ENCODE measurements at places on chromosomes 5 and 9.
A peak's percentile ranks its signal among the peaks of the same experiment; 100 is the strongest.

DNA sequence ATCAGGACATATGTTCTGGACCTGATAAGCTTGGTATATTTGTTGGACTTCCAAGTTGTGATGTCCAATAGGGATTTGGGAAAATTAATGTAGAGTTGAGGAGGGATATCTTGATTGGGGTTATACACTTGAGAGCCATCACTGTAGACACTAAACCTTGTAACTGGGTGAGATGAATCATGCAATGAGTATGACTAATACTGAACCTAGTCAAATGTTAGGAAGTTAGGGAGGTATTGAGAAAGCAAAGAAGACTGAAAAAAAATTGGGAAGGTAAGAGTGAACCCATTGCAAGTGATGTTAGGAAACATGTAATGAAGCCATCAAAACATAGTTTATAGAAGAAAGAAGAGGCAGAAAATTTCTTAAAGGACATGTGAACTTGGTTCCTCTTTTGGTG, 668.4 kb upstream of the CDH9 start:
- DNase-seq: no peak

DNA sequence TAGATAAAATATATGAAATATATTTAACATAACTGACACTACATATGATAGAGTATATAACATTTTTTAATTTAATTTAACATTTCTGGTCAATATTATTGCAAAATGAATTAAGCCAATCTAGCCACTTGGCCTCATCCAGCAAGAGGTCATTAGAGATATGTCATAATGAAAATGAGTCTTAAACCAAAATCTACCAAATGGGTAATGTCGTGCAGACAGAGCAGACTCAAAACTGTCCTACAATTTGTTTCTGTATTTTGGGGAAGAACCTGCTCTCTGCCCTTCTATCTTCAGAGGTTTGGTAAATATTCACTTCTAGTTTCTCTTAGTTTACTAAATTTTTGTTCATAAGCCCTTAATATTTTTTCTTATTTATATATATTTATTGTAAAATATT, 61.4 kb downstream of the ARHGEF28 start:
- no peak for DNase-seq

DNA sequence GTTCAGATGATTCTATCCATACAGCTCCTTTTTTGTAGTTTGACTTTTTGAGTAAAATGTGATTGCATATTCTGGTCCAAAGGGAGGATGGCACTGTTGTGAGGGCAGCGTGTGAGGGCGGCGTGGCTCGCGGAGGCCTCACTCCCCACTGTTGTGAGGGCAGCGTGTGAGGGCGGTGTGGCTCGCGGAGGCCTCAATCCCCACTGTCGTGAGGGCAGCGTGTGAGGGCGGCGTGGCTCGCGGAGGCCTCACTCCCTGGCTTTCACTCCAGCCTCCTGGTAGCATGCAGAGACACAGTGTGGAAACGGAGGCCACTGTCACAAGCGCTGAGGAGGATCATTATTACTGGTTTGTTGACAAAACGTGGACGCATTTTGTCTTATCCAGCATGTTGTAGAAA, 79.0 kb downstream of the EHMT1 start:
- no peak for DNase-seq

DNA sequence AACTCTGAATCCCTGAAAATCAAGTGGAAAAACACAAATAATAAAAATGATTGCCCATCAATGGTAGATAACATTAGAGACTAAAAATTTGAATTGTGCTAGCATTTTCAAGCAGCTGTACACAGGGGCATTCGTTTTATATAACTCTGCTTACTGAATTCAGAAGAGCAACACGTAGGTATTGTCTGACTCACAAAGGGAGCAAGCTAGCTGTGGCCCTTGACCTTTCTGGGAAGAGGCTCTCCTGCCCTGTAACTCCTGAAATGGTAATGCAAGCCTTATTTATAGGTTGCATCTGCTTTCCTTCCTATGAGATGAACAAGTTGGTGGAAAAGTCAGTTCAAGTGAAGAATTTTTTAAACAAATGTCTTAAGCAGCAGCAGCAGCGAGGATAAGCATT, 218.7 kb upstream of the EFNA5 start:
- DNase-seq: no peak

- DNase-seq: no peak
Measured at GRCh38 chr9:80147866-80148265, 576.1 kb downstream of the TLE4 start.

DNA sequence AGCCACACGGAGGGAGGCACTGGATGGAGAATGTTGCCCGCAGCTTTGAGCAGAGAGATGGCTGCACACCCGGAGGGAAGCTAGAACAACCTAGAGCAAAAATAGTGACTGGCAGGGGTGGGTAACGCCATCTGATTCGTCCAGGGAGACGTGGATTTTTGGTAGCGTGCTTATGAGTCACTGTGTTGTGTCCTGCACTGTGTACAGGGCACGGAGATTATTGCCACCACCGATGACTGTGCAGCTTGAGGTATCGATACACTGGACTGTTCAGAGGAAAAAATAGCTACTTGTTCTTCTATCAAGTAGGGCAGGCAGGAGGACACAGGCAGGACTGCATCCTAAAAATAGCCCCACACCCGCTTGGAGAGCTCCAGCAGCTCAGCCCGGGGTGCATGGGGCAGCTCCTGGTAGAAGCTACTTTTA, 6.0 kb downstream of the UBE2QL1 start:
- no peak for DNase-seq

- DNase-seq: peak; percentile 66
Measured at GRCh38 chr5:96661855-96662724, at the start of gene CAST. Gene CAST (plus strand): TSS chr5:96662376. CDS start chr5:96662423, 47 bp downstream.

DNA sequence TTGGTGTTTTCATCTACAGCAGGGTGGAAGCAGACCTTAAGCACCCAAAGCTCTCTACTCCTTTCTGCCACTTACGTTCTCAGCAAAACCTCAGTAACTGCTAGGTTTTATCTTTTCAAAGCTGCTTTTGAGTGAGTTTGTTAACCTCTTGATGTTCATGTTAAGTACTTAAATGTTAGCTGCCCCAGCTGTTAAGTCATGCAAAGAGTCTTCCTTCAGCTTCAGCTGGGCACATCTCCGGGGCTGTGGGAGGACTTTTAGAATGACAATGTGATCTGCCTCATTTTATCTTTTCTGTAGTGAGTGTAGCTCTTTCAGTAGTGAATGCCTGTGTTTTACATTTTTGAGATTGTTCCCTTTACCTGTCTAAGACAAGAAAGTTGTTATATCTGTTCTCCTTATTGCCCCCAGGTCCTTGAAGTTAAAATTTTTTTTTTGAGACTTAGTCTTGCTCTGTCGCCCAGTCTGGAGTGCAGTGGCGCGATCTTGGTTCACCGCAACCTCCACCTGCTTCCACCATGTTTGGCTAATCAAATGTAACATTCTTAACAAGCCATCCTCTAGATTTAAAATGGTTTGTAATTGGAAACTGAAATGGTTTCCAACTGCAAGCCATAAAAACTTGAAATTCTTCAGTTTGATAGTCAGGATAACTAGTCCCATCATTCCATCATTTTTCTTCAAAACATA, 19.6 kb downstream of the KDM4C start:
- no peak for DNase-seq

GRCh38 chr9:112380102-112380824, at the start of gene HSDL2:
Gene HSDL2 (plus strand): TSS chr9:112380108. CDS start chr9:112380164, 56 bp downstream.
- DNase-seq: peak; percentile 55

DNA sequence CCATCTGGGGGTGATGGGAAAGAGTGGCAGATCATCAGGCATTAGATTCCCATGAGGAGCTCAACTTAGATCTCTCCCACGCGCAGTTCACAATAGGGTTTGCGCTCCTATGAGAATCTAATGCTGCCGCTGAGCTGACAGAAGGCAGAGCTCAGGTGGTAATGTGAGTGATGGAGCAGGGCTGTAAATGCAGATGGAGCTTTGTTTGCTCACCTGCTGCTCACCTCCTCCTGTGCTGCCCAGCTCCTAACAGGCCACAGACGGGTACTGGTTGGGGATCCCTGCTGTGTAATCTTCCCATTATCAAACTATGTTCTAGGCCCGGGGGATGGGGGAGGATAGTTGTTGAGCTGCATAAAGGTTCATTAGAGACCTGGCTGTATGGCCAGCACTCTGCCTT, 58.4 kb downstream of the UGCG start:
- DNase-seq: no peak

DNA sequence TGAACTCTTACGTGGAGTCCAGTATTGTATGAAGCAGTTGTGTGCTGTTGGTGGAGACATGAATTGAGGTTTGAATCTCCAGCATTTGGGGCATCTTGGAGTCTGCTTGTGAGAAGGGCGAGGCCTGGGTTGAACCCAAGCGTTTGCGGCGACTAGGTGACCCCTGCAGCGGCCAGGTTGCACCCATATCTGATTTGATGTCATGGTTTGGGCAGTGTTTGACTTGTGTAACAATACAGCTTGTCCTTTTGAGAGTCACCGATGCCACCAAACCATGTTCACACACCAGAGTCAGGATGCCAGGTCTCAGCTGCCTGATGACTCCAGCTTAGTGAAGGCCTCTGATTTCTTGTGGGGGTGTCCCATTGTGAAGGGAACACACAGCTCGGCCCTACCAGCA, 2.1 kb downstream of the TRAF2 start:
- DNase-seq: no peak

DNA sequence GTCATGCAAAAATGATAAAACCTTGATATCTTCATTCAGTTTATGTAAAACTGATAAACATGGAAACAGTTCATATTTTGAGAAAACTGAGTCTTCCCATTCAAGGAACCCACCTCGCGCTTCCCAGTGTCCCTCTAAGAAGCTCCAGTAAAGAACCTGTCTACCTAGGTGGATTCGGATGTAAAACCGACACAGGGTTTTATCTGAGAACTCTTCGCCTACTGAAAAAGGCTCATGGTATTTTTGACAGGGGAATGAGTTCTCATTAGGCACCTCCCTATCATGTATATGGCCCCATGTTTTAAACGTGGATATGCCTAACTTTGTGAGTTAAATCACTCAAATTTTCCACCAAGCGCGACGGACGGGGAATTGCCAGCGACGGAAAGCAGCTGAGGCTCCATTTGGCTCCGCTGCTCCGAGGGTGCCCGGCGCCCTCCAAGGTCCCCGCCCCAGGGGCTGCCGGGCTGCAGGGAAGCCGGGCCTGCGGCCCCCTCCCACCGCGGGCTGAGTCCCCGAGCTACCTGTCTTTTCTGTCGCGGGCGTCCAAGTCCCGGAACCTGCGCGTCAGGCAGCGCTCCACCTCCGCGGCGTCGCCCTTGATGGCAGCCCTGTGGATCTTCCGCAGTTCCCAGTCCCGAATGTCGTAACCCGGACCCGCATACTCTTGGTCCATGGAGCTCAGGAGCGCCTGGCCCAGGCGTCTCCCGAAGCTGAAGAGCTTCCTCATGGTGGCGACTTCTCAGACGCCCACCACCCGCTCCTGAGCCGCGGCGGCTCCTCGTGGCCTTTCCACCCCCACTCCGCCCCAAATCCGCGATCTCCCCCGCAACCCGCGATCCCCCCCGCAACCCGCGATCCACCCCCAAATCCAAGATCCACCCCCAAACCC, 594 bp downstream of the ANKRD18A start:
- DNase-seq: peak; percentile 5

DNA sequence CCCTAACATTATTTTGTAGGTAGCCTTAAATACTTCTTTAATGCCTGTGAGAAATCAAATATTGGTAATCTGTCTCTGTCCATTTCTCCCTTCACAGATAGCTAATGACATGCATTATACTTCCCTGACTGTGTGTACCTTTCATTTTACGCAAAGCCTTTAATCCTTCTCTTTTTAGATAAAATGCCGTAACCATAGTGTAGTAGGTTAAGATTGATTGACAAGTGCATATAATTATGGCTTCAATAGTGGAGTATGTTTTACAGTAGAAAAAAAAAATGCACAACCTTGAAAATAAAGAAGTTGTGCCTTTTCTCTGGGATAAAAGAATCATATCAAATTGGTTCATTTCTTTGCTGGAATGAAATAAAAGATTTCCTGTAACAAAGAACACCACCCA, 559.6 kb upstream of the GRAMD2B start:
- DNase-seq: no peak

- peak; percentile 52 for DNase-seq
Measured at GRCh38 chr5:109690975-109691574, 1.3 kb downstream of the MAN2A1 start.

GRCh38 chr9:93930070-93930469, 25.1 kb downstream of the BARX1 start:
- DNase-seq: no peak

- DNase-seq: no peak
Measured at GRCh38 chr5:74109344-74109743, 483.3 kb downstream of the ARHGEF28 start.

- DNase-seq: no peak
Measured at GRCh38 chr9:134297083-134297410, 29.2 kb upstream of the RXRA start.

GRCh38 chr9:89153232-89154017, 25.2 kb downstream of the SHC3 start:
- DNase-seq: no peak

DNA sequence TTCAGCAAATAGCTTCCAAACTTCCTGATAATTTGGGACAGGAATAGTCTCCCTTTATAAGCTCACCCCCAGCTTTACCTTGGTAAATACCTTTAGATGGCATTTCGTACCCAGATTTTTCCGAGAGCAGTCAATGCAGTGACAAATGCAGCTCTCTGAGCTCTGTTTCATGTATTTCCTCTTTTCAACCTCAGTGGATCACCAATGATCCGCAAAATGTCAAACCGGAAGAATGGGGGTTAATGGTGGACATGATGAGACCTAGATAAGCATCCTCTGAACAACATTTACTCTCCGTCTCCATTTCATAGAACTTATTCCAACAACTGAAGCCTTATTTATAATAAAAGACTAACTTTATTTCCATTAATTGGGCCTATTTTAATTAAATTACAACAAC, 227.3 kb downstream of the MCTP1 start:
- no peak for DNase-seq

GRCh38 chr5:169149317-169149716, 151.6 kb downstream of the SLIT3 start:
- no peak for DNase-seq

Measured in CD4-positive, alpha-beta T cell (primary cell).